ENCODE measurements at places on chromosomes 4 and X.

DNA sequence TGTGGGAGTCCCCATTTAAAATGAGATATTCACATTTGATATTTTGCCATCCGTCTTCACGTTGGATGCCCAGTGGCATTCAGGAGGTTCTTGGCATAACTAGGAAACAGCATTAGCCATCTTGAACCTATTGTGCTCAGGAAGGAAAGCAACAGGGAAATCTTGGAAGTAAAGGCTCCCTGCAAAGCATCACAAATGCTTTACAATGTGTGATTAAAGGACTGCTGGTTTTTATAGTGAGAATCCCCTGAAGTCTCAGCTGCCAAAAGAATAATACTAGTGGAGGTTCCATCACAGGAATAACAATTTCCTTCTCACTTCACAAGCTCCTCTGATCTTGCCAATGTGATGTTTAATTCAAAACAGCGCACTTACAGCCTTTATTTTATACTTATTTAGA lies 49.7 kb upstream of the NPNT start:
- DNase-seq = no peak

GRCh38 chr4:22345055-22345454 lies 170.8 kb downstream of the ADGRA3 start:
- no peak for DNase-seq

DNA sequence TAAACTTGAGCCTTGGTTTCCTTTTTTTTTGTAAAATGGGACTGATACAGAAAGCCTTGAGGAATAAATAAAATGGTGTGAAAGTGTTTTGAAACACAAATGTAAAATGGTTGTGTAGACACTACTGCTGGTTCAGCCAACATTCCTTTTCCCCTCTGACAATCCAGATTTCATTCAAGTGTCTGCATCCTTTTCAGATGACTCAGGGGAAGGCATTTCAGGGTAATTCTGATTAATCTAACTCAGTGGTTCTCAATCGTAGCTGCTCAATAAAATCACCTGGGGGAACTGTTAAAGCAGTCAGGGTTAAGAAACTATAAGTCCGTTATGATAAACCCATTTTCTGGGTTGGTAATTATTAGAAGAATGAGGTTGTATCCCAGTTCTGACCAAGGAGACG lies 4.6 kb downstream of the ARHGAP10 start:
- DNase-seq = peak; percentile 61

DNA sequence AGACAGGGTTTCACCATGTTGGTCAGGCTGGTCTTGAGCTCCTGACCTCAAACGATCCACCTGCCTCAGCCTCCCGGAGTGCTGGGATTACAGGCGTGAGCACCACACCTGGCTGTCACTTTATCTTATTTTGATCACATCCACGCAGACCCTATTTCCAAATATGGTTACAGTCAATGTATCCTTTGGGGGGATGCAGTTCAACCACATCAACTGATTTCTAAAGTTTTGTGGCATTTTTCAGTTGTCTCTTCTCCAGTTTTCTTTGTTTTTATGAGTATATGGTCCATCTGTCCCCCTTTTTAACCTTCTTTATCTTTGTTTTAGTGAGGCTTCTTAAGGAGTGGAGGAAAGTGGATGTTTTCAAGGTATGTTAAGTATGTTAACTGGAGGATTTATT lies 4.1 kb upstream of the HPF1 start:
- DNase-seq = no peak

DNA sequence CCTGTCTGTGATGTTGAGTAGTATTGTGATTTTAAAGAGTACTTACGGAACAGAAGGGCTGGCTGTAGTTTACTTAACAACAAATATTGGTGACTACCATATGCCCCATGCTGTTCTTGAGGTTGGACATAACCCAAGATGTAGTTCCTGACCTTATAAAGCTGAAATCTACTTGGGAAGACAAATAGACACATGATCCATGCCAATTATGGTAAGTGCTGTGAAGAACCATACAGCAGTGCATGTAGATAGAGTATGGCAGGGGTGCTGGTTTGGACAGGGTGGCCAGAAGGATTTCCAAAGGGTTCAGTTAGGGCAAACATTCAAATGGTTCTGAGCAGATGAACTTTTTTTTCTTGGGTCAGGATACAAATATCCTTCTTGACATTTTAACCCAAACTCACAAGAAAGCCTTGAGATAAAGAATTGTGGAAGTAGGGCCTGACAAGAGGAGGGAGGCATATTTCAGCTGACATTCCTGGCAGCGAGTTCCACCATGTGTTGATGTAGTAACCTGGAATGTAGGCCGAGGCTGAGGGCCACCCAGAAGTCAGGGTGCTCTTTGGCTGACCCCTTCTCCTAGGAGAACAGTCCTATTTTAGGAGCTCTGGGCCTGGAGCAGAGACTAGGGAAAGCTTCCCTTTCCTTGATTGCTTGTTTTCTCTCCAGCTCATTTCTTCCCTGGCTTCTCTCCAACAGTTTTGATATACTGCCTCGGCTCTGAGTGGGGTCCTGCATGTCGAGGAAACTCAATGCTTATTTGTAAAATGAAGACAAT lies 74.2 kb downstream of the FREM3 start:
- DNase-seq = no peak

GRCh38 chr4:142846108-142846728 lies at the start of gene INPP4B:
TSS of gene INPP4B (minus strand) at chr4:142846301.
- no peak for DNase-seq

DNA sequence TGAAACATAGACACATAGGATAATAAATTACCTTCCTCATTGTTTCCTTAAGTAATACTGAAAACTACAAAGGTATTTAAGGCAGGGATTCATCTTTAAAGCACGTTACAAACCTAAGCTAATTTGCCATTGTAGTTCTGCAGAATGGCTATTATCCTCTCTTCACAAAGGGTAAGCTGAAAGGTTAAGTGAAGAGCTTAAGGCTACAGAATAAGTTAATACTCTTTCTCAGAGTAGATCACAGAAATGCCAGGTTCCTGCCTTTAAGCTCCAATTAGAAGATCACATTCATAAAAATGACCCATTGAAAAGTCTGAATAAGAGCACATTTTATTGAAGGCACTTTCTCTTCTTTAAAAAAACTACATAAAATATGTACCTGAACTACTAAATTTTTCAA lies 42.1 kb upstream of the PRDM5 start:
- no peak for DNase-seq

GRCh38 chrX:150372756-150373155 lies 9.6 kb downstream of the MAMLD1 start:
- DNase-seq = no peak

DNA sequence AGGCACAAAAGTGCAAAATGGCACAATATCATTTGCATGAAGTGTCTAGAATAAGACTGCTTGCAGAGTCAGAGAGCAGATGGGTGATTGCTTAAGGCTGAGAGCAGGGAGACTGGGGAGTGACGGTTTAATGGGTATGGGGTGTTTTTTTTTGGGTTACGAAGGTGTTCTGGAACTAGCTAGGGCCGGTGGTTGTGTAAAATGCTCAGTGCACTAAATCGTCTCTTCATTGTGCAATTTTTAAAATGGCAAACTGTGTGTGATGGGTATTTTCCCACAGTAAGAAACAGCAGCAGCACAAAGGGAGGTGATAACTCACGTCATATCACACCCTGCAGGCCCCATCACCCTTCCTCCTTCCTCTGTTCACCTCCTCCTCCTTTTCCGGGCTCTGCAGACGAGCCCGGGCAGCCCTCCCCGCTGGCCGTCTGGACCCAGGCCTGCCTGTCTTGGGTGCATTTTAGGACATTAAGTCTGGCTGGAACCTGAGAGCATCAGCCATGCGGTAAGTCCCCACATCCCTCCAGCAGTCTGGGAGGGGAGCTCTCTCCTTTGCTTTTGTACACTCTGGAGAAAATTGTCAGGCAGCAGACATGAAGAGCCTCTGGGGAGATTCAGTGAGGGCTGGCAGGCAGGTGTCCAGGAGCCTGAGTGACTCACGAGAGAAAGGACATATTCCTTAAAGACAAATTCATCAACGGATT lies 42.7 kb downstream of the ASMT start:
- no peak for DNase-seq

DNA sequence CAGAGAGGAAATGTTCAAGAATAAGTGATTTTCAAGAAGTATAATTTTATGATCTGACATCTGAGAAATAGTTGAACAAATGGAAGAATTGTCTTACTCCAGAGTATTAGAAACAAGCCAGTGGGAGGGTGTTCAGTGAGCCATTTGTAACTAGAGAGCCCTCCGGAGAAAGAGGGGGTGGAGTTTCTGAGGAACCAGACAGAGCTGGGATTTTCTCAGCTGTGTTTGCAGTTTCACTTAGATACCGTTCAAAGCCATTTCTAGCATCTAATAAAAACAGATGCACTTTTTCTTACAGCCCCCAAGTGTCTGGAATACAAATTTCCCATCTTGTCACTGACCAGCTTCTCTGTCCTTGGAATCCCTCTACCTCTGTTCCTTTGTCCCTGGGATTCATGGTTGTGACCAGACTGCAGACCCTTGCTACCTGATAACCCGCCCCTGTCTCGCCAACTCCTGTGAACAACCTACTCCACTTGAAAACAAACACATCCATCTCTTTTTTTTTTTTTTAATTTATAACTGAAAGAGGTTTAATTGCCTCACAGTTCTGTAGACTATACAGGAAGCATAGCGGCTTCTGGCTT lies 132.8 kb upstream of the KLF3 start:
- no peak for DNase-seq

- DNase-seq = peak; percentile 10
These were observed 50.0 kb downstream of the GALNT7 start for GRCh38 chr4:173218411-173219125.

DNA sequence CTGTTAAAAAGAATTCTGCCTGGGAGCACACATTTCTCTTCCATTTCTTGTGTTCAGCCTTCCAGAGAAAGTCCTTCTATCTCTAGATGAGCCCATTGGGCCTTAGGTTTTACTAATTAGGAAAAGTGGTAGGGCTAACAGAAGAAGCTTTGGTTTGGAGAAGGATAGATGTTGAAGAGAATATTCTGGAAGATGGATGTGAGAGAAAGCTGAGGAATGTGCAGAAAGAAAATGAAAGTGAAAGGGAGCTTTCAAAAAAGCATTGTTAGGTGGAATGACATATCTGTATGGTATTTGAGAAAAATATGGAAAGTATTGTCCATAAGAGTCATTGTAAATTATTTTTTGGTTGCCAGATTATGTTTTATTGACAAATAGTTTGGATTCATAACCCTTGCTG lies 474.8 kb upstream of the SLIT2 start:
- no peak for DNase-seq

- DNase-seq = no peak
These were observed 642.5 kb upstream of the PCDH10 start for GRCh38 chr4:132506568-132506967.

- DNase-seq = no peak
These were observed 41.6 kb upstream of the EDA2R start for GRCh38 chrX:66680451-66680850.

DNA sequence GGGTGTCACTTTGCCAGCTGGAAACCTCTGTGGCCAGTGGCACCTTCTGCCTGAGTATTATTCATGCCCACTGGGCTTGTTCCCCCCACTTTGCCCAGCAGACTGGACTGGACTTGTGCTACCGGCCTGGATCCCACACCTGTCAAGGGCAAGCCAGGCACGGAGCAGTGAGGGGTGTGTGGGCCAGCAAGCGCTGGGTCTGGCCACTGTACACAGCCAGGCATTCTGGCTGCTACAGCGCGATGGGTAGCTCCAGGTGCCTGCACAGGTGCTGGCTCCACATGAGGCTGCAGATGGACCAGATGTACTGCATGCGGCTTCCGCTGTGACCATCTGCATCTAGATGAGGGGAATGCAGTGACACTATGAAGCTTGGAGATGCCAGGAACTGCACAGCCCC lies 39.5 kb downstream of the KCNE5 start:
- no peak for DNase-seq

- no peak for DNase-seq
These were observed 58.7 kb upstream of the STARD8 start for GRCh38 chrX:68588602-68589371.

GRCh38 chr4:180650273-180650672 lies 1592.9 kb upstream of the TENM3 start:
- no peak for DNase-seq

GRCh38 chr4:148126825-148127224 lies 315.4 kb downstream of the NR3C2 start:
- no peak for DNase-seq

DNA sequence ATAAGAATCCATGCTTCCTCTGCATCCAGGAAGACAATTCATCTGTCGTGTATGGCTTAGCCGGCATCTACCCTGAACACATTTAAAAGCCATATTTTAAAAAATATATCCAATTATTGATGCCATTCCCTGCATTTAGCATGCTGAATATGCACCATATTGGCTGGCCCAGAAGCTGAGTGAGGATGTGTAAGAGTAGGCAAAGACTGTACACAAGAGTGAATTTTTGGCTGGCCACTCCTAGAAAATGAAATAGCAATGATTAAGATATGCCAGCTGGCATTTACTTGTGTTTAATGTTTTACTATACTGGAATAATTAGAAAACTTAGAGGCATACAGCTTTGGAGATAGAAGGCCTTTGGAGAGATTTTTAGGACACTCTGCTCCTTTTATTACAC lies 25.8 kb downstream of the GABRA4 start:
- DNase-seq = no peak

DNA sequence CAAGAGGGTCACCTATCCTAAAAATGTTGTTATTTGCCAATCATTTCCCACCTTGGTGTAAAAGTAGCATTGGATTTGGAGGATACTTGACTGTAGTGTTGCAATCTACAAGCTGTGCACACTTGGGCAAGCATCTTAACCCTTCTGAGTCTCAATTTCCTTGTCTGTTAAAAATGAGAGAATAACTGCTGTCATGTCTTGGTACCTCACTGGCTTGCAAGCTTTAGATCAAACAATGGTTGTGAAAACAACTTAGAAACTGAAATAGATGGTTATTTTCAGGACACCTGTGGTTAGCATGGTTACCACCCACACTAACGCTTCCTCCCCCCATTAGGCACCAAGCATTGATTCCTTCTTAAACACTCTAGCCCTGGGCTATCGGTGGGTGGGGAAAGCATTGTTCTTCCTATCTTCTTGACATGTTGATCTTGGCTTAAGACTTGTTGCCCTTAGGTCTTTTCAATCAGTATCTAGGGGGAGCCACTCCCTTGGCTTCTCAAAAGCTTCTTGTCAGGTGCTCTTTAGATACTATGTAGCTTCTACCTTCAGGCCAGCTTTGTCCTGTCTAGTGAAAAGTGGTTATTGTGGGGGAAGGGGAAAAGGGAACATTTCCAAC lies 10.6 kb upstream of the AMOT start:
- no peak for DNase-seq

- DNase-seq = no peak
These were observed 77.9 kb upstream of the ANKRD50 start for GRCh38 chr4:124790471-124790870.

DNA sequence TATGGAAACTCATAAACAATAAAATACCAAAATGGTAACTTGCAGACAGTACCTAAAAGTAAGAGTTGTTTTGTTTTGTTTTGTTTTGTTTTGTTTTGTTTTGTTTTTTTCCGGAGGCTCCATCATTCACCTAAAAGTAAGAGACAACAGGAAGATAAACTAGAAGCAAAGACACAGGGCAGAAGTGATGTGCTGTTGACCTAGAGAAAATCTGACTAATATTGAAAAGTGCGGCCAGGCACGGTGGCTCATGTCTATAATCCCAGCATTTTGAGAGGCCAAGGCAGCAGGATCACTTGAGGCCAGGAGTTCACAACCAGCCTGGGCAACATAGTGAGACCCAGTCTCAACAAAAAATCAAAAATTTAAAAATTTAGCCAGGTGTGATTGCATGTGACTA lies 5.6 kb upstream of the CENPC start:
- DNase-seq = no peak

- DNase-seq = no peak
These were observed 18.8 kb upstream of the STX18 start for GRCh38 chr4:4560642-4561041.

Data from SW 1271 (cell line).